ENCODE measurements at places on chromosomes 1 and 21. TPM values are rescaled to one million over a fixed set of nuclear protein-coding genes. Genes with fewer than 3 reads are reported as not detected.

SRM gene
- total RNA-seq: 29.3 TPM

LRRC71 gene
- not detected for total RNA-seq

SOAT1 gene
- total RNA-seq: 18.1 TPM

- H3K27me3 ChIP-seq: no peaks in the 10 kb centered on the region
- H3K36me3 ChIP-seq: no peaks in the 10 kb centered on the region
- no peaks in the 10 kb centered on the region for H3K4me1 ChIP-seq
- DNase-seq: no peak
- H3K27ac ChIP-seq: no peak overlapping the region
Measured at GRCh38 chr1:44526295-44527073, 121.4 kb downstream of the RNF220 start.

IGSF5 gene
- total RNA-seq: not detected

- H3K36me3 ChIP-seq: no peaks in the 10 kb centered on the region
- no peaks in the 10 kb centered on the region for H3K27me3 ChIP-seq
- no peak overlapping the region for H3K27ac ChIP-seq
- no peak for DNase-seq
- H3K4me3 ChIP-seq: no peak overlapping the region
Measured at GRCh38 chr1:55594701-55595100, 379.5 kb upstream of the USP24 start.

DNA sequence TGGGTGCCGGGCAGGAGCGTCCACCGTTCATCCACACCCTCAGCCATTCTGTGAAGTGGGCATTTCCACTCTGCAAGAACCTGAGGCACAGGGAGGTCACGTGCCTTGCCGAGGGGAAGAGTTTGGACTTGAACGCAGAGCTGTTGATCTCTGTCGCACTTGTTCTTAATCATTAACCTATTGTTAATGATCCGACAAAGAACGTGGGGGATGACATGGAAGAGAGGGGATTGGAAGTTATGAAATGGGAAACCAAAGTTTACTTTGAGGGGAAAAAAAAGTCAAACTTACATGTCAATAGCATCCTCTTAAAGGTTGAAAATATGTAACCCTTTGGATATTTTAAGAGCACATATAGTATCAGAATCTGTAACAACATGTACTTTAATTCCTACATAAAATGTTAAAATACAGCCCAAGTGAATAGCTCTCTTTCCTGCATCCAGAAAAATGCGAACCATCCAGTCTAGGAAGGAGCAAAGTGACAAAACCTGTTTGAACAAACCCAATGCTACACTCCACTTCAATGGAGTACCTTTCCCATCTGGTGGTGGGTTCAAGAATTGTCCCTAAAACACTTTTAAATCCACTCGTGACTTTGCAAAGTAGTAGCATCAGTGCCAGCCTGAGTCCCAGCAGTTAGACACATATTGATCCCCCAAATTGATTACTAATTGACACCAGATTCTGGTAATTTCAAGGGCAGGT is 75.5 kb downstream of the SETD4 start:
- H3K4me3 ChIP-seq: no peak overlapping the region
- no peaks in the 10 kb centered on the region for H3K4me1 ChIP-seq
- H3K27me3 ChIP-seq: no peaks in the 10 kb centered on the region

DNA sequence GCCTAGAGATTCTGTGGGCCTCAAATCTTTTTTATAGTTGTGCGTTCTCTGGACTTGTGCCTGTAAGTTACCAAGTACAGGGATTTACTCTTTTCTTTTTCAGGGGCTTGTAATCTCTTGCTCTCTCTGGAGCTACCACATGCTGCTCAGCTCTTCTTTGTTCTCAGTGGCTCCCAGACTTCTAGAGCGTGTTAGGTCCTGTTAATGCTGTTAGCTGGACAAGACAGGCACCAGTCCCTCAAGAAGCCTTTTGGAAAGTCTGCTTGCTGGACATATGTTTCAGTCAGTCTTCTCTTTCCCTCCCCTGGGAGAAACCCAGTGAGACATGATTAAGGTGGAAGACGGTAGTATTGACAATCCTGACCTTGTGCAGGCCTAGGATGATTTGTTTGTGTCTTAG is 29.4 kb downstream of the KCNK2 start:
- H3K4me3 ChIP-seq: no peak overlapping the region
- H3K27me3 ChIP-seq: no peaks in the 10 kb centered on the region
- no peaks in the 10 kb centered on the region for H3K4me1 ChIP-seq
- DNase-seq: no peak

DNA sequence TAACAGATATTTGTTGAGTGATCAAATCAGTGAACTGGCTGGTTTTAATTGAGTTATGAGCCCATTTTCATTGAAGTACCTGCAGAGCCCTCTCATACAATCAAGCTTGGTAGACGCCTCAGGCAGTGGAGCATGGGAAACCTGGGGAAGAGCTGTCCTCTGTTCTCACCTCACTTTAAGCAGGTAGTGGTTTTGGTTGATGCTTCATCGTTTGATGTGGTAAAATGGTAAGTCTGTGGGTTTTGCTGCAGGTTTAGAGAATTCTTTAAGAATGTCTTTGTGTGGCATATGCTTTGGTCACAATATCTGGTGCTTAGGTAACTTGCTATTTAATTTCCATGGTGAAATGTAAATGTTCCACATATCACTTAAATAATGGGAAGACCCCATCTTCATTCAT is 10.0 kb downstream of the LAMC1 start:
- no peak overlapping the region for H3K4me3 ChIP-seq
- no peak overlapping the region for H3K27ac ChIP-seq
- no peaks in the 10 kb centered on the region for H3K36me3 ChIP-seq
- no peak for DNase-seq

Data from thyroid gland (tissue), 4 donors.